ENCODE measurements at places on chromosomes 2 and 18.

DNA sequence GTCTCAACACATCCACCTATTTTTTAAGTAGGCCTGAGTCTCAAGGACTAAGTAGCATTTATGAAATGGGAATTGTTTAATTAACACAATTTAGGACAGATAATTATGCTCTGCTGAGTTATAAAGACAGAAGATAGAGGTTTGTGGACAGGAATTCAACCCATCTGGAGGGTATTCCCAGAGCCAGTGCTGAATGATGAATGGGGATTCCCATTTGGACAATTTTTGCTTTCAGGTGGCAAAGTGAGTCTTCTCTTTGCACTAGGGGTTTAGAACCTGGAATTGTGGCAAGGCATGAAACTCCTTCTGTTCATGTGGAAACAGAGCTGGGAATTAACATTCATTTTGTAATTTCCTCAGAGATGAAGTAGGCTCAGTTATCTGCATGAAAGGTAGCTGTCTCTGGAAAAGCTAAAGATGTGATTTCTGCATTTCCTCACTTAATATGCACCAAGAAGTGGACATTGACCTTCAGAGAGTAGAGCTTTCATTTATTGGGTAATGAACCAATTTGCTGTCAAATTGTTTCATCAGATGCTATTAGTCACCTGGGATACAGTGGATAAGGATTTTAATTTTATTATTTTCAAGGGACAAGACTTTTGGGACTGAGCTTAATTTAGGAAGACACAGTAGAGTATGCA is 212.1 kb upstream of the NRXN1 start:
- DNase-seq, result no peak

DNA sequence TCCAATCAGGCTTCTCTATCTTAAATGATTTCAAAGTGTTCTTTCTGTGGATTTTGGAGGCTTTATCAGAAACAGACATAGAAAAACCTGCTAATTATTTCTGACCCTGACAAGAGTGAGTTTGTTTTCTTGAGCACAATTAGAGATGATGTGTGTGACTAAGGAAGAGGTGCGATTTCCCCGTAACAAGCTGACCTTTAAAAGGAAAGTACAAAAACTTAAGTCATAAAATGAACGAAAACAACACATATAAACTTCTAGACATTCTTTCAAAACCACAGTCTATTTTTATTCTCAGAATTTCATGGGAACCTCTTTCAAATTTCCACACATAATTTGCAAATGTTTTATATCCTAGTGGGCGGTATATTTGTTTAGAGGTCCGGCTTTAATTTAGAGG is 604.8 kb downstream of the CPS1 start:
- no peak for DNase-seq

GRCh38 chr2:185012643-185013042 is 414.3 kb downstream of the ZNF804A start:
- no peak for DNase-seq

DNA sequence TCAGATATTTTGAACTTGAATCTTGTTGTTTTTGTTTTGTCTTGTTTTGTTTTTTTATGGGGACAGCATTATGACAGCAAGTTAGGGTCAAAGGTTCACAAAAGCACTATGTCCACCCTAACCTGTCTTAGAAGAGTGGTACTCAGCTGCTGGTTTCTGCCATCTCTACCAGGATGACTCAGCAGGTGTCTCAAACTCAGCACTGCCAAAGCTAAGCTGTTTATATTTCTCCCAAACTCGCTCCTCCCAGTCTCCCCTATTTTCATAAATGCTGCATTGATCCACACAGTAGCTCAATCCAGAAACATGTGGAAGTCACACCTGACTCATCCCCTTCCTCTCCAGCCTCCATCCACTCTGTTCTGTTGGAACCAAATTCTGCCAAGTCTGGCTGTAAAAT is 134.9 kb downstream of the ZBTB7C start:
- DNase-seq, result no peak

DNA sequence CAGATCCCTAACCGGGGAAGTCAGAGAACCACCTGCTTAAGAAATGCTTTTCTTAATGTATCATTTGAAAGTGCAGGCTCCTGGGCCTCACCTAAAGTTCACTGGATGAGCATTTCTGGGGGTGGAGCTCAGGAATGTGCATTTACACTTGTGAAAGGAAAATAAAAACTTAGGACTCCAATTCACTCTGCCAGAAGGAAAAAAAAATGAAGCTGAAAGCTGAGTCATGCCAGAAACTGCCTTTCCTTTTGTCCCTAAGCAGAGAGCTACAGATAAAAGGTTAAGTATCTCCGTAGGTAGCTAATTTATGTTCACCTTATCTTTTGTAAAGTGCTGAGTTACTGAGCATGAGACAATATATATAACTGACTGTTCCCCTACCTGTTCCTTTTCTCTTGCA is 229.5 kb upstream of the MEX3C start:
- no peak for DNase-seq

GRCh38 chr2:163185160-163185559 is 346.6 kb upstream of the KCNH7 start:
- DNase-seq, result no peak

- no peak for DNase-seq
These were observed 33.0 kb downstream of the MRO start for GRCh38 chr18:50786864-50787263.

DNA sequence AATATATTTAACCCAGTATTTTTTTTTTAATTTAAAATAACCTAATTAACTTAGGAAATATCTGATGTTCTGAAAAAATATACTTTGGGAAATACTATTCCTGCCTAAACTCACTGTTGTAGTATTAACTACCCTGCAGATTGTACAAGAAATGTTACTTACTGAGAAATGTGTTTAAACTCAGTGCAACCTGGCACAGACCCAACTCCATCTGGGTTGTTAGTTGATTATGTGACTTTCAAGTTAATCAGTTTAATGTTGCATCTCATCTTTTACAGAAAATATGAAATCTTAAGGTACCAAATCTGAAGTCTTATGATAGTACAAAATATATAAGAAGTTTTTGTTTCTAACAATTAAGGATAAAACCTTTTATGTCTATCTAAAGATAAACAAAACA is 27.3 kb downstream of the VAPA start:
- DNase-seq, result no peak

- no peak for DNase-seq
These were observed 13.8 kb downstream of the DNAJC27 start for GRCh38 chr2:24957976-24958375.

DNA sequence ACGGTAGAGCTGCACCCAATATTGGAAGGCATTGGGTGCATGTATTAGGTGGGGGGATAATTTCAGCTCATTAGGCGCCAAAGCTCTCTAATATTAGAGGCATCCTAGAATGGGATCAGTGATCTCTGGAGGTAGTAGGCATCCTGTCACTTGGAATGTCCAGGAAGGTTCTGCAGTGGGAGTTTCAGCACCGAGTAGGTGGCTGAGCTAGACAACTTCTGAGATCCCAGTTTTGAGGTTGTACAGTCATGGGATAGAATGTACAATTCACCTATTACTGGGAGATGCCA is 210.9 kb downstream of the MYCN start:
- DNase-seq, result no peak

DNA sequence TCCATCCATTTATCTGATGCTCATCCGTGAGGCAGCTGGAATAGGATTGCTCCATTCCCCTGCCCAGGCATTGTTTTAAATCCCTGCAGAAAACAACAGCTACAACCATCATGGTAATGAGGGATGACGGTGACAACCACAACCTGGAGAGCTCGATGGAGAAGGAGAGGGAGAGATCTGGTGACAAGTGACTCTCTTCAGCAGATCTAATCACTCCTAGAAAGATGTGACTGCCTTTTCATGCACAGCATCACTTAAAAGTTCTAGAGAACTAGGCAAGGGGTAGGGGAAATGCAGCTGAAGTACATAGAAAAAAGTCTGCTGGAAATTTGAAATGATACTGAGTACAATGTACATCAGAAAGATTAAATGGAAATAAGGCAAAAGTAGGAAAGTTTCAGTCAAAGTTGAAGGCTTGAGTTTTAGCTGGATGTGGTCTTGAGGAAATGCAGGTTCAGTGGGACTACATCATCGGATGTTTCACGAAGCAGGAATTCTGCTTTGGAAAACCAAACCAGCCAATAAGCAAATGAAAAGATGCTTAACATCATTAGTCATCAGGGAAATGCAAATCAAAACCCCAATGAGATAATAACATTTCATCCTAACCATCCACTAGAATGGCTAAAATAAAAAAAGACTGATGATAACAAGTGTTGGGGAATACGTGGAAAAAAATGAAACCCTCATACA is 6.8 kb upstream of the ARHGAP25 start:
- no peak for DNase-seq

DNA sequence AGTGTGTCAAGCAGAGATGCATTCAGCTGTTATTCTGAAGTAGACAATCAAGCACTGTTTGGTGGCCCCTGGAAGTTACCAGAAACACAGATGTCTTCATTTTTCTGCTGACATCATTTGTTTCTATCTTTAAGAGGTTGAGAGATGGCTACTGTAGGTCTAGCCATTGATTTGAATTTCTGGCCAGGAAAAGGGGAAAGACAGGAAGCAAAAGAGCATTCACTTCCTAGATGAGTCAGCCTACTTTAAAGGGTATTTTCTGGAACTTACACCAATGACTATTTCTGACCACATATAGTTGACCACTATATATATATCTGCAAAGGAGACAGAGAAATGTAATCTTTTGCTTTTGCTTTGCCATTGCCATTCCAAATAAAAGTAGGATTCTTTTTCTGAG is 900.1 kb upstream of the SOX11 start:
- no peak for DNase-seq

GRCh38 chr2:96899413-96899741 is 29.5 kb upstream of the SEMA4C start:
- DNase-seq, result no peak

GRCh38 chr2:109699646-109700045 is 85.5 kb downstream of the SOWAHC start:
- DNase-seq, result no peak

DNA sequence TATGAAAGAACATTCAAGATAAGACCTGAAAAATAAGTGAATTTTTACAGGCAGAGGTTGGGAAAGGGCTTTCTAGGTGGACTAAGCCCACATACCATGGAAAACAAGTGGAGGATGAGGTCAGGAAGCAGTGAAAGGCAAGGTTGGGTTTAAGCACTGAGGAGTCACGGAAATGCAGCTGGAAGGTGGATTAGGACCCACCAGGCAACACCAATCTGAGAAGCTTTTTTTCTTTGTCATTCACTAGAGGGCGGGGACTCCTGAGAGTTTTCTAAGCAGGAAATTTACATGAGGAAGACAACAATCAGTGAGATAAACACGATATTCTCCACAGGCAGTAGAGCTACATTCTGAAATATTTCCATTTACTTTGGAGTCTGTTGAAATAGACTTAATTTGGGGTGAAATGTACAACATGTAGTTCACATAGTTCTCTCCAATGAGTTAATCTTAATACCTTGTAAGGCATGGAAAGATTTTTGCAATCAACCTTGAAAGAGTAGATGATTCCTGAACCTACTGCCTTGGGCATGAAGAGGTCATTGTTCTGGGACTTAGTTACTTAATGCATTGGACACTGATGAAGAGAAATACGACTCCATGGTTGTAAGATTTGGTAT is 40.7 kb downstream of the VIT start:
- no peak for DNase-seq

DNA sequence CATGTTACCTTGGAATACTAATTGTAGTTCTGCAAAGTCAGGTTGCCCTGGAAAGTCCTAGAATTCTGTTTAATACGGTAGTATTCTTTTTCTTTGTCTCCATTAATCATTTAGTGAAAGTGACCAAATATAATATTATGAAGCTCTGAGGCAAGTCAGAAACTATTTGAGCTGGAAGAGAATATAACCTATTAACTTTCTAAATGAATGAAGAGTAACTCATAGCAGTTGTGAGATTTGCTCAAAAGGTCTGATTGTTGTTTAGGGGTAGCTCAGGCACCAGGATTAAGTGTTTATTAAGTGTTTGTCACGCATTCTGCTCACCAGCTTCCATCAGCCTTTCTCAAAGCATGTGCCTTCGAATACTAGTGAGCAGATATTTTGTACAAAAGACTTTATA is 46.7 kb upstream of the SERPINE2 start:
- DNase-seq, result no peak

GRCh38 chr2:206256706-206257205 is 17.7 kb upstream of the ZDBF2 start:
- no peak for DNase-seq

- DNase-seq, result no peak
These were observed 28.6 kb upstream of the MBOAT2 start for GRCh38 chr2:9032121-9032520.

GRCh38 chr2:144834998-144835633 is 315.2 kb upstream of the ZEB2 start:
- DNase-seq, result no peak

DNA sequence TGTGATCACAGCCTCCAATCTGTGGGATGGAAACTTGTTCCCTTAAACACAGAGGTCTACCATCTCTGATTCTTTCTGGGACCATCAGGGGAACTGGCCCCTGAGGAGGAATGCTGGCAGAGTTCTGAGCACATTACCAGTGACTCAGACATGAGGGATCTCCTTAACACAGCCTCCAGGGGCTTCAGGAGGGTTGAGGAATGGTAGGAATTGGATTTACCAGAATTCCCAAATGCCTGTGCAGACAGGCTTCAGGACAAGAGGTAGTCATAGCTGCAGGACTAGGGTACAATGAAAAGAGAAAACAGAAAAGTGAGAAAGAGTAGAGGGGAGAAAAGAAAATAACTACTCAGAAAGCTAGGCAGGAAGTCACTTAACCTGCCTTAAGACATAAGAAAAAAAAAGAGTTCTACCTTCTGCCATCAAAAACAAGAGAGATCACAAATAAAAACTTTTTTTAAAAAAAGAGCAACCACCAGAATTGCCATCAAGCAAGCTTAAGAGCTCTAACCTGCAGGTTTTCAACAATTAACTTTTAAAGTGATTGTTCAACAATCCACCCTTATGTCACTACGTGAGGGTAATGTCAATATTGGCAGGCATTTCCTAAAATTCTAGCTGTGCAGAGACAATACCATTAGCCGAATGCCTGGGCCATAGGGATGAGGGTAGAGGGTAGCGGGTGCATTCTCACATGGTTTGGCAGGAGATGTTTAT is 524.4 kb downstream of the BCL11A start:
- no peak for DNase-seq

- DNase-seq, result no peak
These were observed 19.9 kb upstream of the ZAP70 start for GRCh38 chr2:97693476-97693875.

DNA sequence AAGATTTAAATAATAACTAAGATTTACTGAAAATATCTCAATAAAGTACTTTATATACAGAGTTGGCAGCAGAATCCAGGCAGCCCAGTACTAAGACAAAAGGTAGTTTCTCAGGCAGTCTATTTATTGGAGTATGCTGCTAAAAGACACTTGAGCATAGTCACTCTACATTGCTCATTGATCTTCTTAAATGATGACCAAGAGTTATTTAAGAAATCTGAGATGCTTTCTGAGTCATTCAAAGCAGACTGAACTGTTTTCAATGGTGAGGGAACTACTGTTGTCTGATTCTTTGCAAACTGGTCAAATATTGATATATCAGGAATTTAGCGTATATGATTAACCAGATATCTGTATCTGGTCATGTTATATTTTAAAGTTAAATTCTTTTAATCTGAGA is 133.6 kb downstream of the PHLPP1 start:
- no peak for DNase-seq

All from NCI-H1048 (cell line).